Stimulated activated CD8-positive, alpha-beta memory T cell treated with anti-CD3 and anti-CD28 coated beads, Interleukin-4, amount 100 ng/mL, for 4 hours (primary cell): ENCODE measurements at places on chromosomes 11 and 22.

DNA sequence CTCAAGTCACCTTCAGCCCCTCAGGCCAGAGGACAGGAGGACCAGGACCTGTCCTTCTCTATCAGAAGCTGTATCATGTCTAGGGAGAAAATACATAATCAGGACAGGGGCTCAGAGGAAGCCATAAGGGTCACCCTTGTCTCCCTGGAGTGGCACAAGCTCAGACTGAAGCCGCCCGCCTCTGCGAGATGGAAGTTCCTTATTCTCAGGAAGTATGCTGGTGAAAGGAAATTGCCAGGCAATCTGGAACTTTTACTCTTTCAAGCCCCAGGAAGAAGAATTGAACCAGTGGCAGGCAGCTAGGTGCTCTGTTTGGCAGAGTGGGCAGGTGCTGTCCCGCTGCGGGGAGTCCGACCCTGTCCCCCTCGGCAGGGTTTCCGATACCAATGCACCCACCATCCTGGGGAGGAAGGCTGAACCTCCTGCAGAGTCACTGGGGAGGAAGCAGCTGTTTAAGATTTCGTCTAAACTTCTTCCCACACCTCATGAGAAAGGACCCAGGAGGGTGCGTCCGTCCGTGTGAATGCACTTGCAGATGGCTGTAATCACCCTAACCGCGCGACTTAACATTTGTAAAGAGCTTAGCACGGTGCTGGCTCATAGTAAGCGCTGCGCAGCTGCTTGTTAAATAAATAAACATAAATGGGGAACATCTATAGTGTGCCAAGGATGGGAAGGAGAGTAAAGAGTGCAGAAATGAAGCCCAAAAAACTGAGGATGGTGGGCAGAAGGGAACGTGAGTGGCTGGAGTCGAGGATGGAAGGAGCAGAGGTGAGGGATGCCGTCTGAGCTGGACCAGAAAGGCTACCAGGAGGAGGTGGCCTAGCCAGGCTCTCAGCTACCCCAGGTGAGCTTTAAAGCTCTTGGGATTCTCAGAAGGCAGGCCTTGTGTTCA lies 5.0 kb upstream of the ANO1 start:
- DNase-seq, result no peak

- DNase-seq, result no peak
Observed at GRCh38 chr11:29352273-29352795, 664.5 kb downstream of the KCNA4 start.

- DNase-seq, result no peak
Observed at GRCh38 chr11:120894202-120894985, 129.5 kb upstream of the TBCEL start.

DNA sequence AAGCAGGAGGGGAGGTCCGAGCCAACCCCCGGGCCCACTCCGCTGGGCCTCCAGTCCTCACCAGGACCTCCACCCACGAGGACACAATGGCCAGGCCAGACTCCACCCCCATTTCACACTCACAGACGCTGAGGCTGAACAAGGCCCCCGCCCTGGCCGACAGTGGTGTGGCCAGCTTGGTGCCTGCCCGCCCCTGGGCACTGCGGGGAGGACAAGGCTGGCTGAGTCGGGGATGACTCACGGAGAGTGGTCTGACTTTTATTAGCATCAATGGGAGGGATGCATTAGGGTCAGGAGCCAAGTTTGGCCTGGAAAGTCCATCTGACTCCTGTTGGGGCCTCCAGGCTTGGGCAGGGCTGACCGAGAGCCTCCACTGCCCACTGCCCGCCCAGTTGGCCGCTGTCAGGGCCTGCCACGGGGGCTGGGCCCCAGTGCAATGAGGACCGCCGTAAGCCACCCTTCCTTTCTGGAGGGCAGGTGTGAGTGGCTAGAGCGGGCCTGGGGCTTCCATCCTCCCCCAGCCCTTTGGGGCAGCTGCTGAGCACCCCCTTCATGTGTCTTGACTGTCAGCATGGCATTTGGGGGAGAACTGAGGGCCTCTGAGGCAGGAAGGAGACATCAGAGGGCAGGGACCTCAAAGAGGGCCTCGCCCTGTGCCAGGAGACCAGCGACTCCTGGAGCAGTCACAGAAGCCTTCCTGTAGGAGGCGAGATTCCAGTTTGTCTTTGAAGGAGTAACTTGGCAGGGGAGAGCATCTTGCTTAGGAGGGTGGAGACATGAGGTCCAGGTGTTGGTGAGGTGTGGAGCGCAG lies 10.6 kb downstream of the TSPAN32 start:
- no peak for DNase-seq

DNA sequence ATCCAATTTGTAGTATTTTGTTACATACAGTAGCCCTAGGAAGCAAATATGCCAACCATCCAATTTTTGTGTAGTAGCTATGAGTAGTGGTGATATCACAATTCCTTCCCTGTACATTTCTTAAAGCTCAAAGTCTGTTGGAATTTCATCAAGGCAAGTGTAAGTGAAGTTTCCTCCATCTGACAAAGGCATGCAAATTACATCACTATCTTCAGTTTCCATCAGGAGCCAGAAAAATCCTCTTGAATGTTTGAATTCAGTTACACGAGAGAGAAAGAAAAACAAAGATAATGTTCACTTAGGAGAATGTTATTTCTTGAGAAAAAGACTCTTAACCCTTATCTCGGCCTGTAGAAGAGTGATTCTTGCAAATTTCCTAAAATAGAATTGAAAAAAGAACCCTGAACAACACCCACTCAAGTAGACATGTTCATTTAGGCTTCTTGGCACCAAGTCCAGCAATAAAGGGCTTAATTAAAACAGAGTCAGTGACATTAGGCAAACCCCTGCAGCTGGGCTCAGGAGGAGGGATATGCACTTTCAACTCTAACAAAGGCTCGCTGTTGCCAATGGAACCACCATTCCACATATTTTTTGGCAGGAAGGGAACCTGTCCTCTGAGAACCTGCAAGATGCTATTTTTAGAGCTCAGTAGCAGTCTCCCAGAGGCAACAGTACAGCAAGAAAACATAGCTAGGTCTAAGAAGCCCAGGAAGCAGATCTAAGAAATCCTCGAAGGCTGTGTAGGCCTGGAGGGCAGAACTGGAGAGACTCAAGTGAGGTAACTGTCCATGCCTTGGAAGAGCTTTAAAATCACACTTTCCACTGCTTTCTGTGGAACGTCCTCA lies 144.6 kb downstream of the CCDC81 start:
- DNase-seq, result no peak

- DNase-seq, result no peak
Observed at GRCh38 chr22:37741312-37741795, 44.5 kb downstream of the TRIOBP start.

DNA sequence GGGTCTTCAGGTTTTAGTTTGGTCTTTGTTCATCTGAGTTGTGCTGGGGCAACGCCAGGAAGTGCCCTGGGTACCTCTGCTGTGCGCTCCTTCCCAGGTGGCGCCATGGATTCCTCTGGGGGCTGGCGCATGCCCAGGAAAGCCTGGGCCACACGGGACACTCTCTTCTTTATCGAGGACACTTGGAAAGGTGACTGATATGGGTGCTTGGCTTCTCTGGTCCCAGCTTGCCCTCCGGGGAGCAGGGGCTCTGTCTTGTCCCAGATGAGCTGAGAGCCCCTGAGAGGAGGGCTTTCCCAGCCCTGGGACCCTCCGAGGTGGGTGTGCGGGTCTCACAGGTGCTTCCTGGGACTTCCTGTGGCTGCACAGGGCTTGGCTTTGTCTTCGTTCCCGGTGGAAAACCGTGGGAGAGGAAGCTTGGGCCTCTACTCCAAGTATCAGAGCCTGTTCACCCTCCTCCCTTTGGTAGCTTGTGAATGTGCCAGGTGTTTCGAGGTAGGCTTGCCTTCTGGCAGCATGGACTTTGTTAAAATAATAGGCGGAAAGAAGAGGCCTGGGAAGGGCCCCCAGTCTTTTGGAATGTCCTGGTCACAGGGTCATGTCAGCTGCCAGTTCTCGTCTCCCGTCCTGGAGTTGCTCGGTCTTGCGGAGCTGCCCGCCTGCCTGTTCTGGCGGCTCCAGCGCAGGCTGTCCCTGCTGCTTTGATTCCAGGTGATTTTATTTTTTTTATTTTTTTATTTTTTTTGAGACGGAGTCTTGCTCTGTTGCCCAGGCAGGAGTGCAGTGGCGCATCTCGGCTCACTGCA lies 10.1 kb upstream of the NEAT1 start:
- no peak for DNase-seq

DNA sequence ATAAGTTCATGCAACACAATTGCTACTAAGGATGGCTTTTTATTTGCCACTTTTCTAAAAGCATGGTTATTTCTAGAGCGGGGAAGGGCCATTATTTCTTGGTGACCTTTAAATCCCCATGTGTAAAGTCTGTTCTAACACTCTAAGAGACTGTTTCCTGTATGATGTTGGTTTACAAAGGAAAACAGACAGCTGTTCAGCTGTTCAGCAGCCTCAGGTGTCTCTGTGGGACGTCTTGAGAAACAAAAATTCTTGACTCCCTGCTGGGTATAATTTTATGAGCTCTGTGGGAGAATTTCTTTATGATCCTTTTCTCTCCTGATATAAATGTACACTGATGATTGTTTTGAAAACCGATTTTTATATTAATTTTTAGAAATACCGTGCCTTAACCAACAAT lies 13.9 kb downstream of the MUC15 start:
- no peak for DNase-seq

- no peak for DNase-seq
Observed at GRCh38 chr11:74648894-74649293, 56.5 kb downstream of the POLD3 start.

DNA sequence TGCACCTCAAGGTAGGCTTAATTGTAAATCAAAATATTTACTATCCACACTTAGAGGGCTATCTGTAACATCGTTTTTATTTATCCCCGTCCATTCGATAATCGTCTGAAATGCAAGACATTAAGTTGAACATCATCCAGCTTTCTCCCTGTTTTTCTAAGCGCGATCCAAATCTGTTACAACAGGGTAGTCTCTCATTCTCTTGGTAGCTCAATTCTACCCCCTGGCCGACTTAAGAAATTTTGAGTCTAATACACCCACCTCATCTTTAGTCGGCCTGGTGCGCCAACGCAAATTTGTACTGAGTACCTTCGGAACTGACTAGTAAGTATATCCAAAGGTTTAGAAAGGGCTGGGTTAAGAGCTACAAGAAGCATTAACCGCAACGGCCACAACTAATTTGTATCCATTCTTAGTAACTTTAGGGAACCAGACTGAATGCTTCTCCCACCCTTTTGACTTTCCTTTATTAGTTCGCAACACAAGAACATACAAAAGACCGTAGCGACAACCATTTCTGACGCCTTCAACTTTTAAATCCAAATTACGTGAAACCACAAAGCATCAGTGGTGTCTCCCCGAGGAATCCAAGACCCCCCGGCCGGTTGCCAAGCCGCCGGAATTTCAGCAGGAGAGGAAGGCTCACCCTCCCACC lies 1.0 kb upstream of the ZNF143 start:
- DNase-seq, result no peak

DNA sequence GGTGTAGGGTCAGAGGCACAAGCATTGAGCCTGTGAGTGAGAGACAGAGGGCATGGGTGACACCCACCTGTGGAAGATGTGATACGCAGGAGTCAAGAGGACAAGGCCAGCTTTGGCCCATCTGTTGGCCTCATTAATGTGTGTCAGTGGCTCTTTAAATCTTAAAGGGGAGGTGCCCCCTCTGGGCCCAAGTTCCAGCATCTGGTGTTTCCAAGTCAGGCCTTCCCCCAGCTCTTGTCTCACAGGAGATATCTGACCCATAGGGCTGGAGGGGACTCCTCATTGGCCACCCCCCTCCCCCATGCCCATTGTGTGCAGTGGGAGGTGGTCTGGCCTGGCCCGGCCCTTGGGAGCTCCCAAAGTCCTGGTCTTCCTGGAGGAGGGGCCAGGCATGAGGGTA lies 8.9 kb downstream of the KCNK7 start:
- no peak for DNase-seq

GRCh38 chr11:99333621-99334020 lies 312.9 kb downstream of the CNTN5 start:
- no peak for DNase-seq

DNA sequence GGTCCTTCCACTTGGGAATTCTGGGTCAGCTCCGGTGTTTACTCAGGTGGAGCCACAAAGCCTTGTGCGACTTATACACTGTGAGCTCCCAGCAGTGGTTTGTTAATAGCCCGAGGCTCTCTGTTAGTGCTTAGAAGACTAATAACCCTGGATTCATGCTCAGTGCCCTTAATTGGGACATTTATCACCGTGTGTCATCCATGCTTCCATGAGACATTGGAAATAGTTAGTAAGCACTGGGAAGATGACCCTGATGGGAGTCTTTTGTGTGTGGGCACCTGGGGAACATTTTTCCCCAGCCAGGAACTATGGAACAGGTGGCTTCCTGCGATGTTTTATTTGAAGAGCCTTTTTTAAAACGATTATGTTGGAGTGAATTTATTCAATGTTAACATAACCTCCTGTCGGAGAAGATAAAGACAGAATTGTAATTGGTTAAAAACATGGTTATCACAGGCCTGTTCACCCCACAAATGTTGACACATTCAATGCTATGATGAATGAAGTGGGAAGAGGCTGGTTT lies 188.9 kb downstream of the MYO18B start:
- no peak for DNase-seq
